ENCODE measurements at places on chromosomes 16 and 17.

DNA sequence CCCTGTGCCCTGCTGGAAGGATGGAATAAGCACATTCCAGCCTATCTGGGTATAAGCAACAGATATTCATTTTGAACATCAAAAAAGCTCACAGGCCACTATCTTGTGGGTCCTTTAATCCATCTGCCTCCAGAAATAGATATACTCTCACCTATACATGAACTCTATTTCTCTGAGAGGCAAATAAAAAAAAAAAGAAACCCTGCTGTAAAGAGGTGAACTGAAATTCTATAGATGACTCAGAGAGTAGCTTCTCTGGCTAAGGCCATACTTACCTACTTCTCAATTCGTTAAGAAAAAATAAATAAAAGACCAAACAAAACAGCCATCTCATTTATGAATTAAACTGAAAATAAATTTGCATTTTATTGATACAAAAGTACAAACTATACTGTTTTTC, 86.3 kb downstream of the DYNLRB2 start:
- no peak for DNase-seq

DNA sequence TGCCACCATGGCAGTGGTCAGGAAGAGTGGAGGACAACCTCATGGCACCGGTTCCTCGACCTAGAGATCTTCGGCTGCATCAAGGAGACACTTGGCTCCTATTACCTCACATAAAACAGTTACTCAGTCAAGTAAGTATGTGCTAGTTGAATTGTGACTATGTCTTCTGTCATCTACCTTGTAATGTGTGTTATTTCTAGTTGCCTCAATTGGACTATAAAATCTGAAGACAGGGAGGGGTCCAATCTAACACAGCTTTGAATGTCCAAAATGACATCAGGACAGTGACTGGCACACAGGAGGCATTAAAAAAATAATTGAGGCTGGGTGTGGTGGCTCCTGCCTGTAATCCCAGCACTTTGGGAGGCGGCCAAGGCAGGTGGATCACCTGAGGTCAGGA, 17.2 kb downstream of the C16orf86 start:
- DNase-seq: no peak

GRCh38 chr16:86531641-86532525, 21.6 kb downstream of the FOXF1 start:
- no peak for DNase-seq

- DNase-seq: peak; percentile 66
Observed at GRCh38 chr17:63439687-63440086, 6.4 kb downstream of the CYB561 start.
